ENCODE measurements at places on chromosomes 2 and 18.

GRCh38 chr2:109258376-109258775, 129.4 kb downstream of the SH3RF3 start:
- DNase-seq = no peak

GRCh38 chr2:161161074-161161706, 962 bp downstream of the TANK start:
- no peak for DNase-seq

DNA sequence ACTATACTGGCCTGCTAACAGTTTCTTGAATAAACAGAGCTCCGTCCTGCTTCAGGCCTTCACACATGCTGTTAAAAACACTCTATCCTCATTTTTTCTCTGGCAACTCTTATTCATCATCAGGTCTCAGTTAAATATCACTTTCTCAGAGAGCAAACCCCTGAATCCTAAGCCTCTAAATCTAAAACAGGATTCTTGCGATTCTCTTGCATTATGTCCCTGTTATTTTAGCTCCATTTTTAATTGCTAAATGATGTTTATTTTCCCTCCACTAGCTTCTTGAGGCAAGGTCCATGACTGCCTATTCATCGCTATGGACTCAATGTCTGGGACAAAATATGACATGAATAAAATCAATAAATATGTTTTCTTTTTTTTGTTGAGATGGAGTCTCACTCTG, 190.7 kb upstream of the SMAD7 start:
- no peak for DNase-seq

GRCh38 chr2:239015901-239016675, 168.2 kb downstream of the TWIST2 start:
- DNase-seq = no peak
